Pancreas (tissue), 10 donors: ENCODE measurements at places on chromosomes 3 and 15. TPM values are rescaled to one million over a fixed set of nuclear protein-coding genes. Genes with fewer than 3 reads are reported as not detected.

The KCNMB3 gene
- total RNA-seq: 1.4 TPM

The ONECUT1 gene
- 37.5 TPM for total RNA-seq

- no peak for DNase-seq
These were observed 20.5 kb downstream of the TIGIT start for GRCh38 chr3:114314282-114314681.

DNA sequence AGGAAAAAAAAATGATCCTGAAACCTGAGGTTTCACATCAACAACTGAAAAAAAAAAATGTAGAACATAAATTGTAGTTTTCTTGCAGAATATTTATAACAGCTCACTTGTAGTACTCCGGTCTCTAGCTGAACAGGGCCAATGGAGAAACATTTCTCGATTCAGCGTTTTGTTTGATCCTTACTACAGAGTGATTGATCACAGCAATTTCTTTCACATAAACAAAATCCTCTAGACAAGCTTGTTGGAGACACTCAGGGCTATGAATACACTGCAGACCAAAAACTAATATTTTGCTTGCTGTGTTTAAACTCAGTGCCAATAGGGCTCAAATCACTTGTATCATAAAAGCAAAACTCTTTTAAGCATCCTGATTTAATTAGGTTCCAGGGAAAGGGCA lies 127.0 kb upstream of the CNTN6 start:
- no peak for DNase-seq

- DNase-seq: no peak
These were observed 38.1 kb downstream of the PLSCR2 start for GRCh38 chr3:146431240-146431639.

- DNase-seq: no peak
These were observed 188.4 kb downstream of the ADAMTSL3 start for GRCh38 chr15:83842281-83842680.
